ENCODE measurements at places on chromosomes 1 and 21. TPM values are rescaled to one million over a fixed set of nuclear protein-coding genes. Genes with fewer than 3 reads are reported as not detected.

Gene FOXD2
- 0.17 TPM for total RNA-seq

Gene SPRR2A
- not detected for total RNA-seq

Gene PTPN14
- total RNA-seq: 114 TPM

- DNase-seq: peak; percentile 31
These were observed 55.5 kb upstream of the CNN3 start for GRCh38 chr1:94982398-94982797.

DNA sequence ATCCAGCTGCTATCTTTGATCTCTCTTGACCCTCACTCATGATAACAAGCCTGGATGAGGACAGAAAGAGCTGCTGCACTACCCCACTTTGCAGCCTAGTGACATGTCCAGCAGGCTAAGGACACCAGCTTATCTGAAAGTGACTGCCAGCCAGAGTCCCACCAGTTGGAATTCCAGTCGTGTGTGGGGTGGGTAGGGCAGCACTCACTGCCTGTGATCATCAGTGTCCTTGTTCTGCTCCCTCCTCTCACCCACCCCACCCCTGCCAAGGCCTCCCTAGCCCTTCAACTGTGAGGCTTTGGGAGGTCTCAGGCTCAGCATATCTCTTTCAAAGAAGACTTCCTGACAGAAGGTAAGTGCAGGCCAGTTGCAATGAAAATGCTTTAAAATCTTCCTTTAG lies 15.5 kb upstream of the NMNAT2 start:
- DNase-seq: no peak

- no peak for DNase-seq
These were observed 45.5 kb downstream of the TOR3A start for GRCh38 chr1:179127163-179127895.

GRCh38 chr21:46301759-46302158 lies 15.6 kb downstream of the YBEY start:
- DNase-seq: no peak

GRCh38 chr21:46226920-46227599 lies 1.5 kb downstream of the LSS start:
- peak; percentile 39 for DNase-seq
